NCI-H2107 (cell line): ENCODE measurements at places on chromosomes 7 and 10.
A peak's percentile ranks its signal among the peaks of the same experiment; 100 is the strongest.

- DNase-seq, result no peak
These were observed 544.1 kb downstream of the SORCS3 start for GRCh38 chr10:105185161-105185560.

DNA sequence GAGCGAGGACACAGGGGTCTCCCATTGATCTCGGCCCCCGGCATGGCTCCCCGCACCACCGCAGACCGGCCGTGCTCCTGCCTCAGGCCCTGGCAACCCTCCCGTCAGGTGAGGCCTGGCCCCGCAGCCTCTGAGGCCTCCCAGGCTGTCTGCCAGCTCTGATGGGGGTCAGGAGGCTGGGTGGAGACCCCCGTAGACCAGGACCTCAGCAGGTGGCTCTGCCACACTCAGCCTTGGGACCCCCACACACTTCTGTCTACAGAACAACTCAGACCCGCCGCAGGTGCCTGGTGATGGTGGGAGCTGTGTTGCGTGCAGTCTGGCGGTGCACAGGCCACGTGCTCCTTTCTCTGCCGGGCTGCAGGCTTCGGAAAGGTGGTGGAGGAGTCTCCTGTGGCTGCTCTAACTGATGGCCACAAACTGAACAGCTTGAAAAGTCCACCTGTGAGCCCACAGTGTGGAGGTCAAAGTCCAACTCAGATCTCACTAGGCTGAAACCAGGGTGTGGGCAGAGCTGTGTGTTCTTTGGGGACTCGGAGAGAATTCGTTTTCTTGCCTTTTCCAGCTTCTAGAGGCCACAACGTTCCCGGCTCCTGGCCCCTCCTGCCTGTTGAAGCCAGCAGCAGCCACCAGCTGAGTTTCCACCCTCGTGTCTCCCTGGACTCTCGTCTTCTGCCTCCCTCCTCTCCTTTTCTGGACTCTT is 62.5 kb downstream of the PWWP2B start:
- DNase-seq, result no peak

DNA sequence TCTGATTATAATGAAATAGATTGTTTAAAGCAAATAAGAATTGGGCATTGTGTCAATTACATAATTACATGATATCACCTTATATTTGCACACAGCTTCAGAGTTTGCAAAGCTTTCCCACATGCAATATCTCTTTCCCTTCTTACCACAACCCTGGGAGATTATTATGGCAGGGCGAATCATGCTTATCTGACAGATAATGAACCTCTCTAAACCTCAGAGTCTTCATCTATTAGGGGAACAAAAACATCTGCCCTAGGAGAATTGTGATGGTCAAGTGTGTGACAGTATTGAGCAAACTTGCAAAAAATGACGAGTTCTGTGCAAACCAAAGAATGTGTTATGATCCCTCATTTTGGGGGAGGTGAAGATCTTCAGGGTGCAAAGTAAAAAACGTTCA is 90.0 kb downstream of the MYOF start:
- no peak for DNase-seq

- no peak for DNase-seq
These were observed 110.2 kb downstream of the RAB11FIP2 start for GRCh38 chr10:117936566-117936965.

- DNase-seq, result no peak
These were observed 7.7 kb downstream of the DRGX start for GRCh38 chr10:49388161-49388560.

- no peak for DNase-seq
These were observed 315.6 kb upstream of the NPSR1 start for GRCh38 chr7:34342387-34342786.

- DNase-seq, result no peak
These were observed 110.9 kb downstream of the WDR11 start for GRCh38 chr10:120961795-120962755.

- DNase-seq, result no peak
These were observed 7.9 kb downstream of the GPRIN2 start for GRCh38 chr10:46548498-46549090.

GRCh38 chr7:111708072-111708471 is 145.8 kb upstream of the IMMP2L start:
- no peak for DNase-seq

DNA sequence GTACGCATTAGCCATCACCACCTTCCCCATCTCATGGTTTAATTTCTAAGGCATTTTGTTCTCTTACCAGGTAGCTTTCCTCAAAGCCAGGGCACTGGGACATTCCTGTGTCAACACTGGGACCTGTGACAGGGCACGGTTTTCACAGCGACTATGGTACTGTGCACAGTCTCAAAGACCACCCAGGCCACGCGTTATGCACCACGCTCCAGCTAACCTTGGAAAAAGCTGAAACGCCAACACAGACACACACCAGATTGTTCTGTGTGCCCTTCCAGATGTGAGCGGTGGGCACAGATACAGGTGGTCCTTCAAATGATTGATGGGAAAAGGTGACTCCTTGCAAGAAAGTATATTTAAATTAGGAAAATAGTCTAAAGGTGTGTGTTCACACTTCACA is 337.3 kb downstream of the WDR37 start:
- no peak for DNase-seq

- no peak for DNase-seq
These were observed 140.7 kb downstream of the ATE1 start for GRCh38 chr10:121787169-121787568.

DNA sequence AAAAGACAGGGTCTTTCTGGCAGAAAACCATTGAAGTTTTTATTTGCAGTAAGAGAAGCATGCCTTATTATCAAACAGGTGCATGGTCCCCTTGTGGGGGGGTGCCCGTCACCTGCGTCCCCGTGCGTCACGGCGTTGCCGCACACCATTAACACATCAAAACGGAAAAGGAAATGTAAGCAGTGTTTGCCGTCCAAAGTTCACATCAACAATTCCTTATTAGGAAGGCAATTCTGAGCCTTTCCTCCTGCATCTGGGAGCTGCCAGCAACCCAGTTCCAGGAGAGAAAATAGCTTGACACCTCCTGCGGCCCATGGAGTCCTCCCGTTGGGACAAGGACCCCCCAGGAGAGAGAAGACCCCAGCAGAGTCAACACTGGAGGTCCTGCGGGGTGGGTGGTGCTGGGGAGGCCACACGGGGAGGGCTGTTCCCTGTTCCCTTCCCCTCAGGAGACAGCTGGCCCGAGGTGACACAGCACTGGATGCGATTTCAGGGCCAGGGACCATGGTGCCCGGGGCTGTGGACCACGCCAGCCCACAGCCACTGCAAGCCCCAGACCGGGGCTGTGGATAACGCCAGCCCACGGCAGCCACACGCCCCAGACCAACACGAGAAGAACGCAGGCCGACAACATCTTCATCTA is 39.5 kb downstream of the DIP2C start:
- DNase-seq, result no peak

DNA sequence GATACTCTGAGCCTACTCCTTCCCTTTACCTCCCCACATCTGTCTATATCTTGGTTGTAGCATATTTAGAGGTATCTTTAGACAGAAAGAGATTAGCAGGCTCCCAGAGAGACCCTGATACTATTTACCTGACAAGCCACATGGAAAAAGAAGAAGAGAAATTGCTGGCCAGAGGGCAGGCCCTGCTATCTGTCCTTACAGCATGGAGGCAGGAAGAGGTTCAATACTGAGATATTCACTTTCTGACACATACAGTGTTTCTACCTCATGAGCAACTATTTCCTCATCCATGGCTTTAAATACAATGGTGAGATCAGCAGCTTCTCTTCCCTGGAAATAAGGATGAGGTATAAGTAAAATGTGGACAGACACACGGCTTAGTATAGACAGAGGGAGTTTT is 33.9 kb upstream of the TSPAN13 start:
- DNase-seq, result no peak

- no peak for DNase-seq
These were observed 4.9 kb downstream of the PILRA start for GRCh38 chr7:100378114-100378755.

GRCh38 chr7:73678862-73679261 is 4.4 kb downstream of the DNAJC30 start:
- DNase-seq, result no peak

DNA sequence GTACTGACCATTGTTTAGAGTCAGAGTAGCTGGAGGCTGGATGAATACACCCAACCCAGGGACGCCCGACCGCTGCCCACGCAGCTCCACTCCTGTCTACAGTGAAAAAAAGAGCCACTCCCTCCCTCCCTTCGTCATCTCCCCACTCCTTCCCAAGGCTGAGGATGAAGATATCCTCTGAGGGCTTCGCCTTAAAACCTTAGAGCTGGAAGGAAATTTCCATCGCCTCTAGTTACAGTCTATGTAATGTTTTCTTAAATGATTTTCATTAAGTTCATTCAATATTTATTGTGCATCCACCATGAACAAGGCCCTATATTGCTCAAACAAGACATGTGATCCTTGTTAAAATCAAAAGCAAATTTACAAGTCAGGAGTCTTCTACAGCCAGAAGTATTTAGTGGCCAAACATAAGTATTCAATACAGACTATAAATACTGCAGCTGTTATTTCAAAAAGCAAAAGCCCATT is 11.3 kb upstream of the SLIT1 start:
- no peak for DNase-seq

DNA sequence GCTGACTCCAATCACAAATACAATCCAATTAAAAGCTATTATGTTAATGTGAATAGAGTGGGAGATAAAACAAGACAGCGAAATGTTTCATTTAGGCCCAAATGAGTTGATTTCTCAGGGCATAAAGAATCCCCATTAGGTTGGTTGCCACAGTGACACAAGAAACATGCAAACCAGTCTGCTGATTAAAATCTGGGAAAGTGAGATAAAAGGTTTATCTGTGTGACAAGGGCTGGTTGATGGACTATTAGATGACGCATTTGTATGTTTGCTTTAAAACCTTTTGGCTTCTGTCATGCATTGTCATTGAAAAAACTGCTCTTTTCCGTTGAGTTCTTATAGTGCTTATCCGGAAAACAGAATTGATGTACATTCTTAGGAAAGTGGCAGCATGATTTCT is 658.2 kb downstream of the GATA3 start:
- no peak for DNase-seq

GRCh38 chr7:27177795-27178320 is 3.7 kb upstream of the HOXA10 start:
- DNase-seq, result no peak

DNA sequence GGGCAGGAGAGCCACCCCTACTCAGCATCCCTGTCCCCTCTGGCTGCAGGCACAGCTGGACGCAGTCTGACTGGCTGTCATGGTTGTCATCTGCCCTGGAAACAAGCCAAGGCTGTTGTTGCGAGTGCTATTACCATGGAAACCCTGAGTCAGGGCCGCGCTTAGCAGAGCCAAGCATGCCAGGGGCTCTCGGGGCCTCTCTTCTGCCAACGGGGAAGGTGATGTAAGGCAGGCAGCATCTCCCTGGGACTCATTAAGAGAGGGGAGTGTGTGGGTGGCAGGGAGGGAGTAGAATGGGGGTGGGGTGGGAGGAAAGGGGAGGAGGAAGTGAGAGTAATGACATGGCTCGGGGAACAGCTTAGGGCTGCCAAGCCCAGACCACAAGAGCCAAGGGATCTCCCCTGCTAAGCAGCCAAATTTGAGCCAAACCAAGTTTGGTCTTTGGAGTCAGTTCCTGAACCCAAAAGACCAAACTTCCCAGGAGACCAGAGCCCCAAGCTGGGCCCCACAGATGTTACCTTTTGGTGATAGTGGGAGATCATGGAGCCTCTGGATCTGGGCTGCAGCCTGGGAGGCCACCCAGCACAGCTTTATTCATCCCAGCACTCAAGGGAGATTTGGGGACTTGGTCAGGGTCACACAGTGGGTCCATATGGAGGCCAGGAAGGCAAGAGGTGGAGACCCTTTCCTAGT is 67.6 kb downstream of the TMEM130 start:
- DNase-seq, result peak; percentile 55

DNA sequence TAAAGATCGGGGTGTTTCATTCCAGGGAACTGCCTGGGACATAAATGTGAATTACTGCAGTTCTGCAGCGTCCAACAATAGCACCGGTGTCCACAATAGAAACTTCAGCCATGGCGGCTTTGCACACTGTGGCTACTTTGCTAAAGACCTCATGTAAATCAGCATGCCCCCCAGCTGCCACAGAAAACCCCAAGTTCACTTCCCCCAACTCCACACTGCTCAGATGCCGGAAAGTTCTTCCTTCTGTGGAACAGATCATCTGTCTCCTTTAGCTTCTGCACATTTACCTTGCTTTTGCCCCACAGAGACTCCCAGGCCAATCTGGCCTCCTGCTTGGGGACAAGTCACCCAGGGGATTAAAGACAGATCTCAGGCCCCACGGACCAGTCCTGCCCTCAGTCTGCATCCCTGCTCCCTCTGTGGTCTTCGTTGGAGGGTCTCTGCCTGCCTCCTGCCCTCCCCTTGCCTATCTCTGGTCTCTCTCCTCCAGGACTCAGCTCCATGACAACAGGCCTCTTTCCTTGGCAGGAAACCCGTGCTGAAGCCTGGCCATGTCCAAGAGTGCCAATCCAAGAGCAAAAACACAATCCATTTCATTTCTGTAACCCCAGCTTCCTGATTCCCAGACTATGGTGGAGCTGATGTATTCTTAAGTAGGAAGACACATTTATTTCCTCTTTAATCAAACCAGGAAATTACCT is 403.2 kb downstream of the RPS24 start:
- DNase-seq, result no peak

- DNase-seq, result no peak
These were observed 823.0 kb downstream of the REEP3 start for GRCh38 chr10:64344211-64344610.
